ENCODE measurements at places on chromosomes 5 and 9.

GRCh38 chr5:117473165-117473564 lies 898.5 kb upstream of the SEMA6A start:
- DNase-seq = no peak

DNA sequence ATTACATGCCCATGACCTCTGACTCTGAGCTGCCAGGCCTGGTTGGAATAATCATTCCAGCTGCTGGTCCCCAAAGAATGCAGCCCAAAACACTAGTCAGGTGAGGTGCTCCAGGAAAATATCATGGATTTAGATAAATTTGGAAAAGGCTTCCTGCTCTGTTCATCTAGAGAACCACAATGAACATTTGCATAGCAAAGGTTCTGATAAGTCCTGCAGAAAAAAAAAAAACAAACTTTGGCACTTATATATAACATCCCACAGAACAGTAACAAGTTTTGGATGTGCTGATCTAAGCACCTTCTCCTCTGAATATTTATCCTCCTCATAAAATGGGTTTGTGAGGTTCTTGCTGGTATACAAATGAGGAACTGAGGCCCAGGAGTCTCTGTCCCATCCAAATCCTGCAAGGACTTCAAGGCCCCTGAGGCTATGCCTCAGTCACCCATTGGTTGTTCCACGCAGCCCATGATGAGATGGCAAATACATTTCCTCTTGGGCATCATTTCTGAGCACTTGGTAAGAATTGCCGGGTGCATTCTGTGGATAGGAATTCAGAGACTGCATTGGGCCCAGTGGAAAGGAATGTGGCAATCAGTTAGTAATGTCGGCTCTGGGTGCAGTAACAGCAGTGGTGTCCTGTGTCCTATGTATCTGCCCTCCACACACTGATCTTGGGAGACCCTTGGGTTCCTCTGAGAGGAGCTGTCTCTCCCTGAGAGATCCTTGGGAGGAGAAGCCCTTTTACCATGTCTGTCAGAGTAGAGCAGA lies 73.4 kb upstream of the ASS1 start:
- no peak for DNase-seq

DNA sequence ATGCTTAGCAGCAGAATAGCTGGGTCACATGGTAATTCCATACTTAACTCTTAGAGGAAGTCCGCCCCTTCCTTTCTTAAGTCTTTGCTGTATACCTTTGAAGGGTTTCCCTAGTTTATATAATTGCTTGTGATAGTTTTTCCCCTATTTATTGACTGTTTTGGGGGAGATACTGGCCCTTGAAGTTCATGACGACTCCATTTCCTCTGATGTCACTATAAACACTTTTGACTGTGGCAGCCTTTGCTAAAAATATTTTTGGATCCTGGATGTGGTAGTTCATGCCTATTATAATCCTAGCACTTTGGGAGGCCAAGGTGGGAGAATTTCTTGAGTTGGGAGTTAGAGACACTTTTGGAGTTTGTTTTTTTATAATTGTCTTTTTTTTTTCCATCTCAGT lies 38.4 kb downstream of the NSD1 start:
- DNase-seq = no peak

DNA sequence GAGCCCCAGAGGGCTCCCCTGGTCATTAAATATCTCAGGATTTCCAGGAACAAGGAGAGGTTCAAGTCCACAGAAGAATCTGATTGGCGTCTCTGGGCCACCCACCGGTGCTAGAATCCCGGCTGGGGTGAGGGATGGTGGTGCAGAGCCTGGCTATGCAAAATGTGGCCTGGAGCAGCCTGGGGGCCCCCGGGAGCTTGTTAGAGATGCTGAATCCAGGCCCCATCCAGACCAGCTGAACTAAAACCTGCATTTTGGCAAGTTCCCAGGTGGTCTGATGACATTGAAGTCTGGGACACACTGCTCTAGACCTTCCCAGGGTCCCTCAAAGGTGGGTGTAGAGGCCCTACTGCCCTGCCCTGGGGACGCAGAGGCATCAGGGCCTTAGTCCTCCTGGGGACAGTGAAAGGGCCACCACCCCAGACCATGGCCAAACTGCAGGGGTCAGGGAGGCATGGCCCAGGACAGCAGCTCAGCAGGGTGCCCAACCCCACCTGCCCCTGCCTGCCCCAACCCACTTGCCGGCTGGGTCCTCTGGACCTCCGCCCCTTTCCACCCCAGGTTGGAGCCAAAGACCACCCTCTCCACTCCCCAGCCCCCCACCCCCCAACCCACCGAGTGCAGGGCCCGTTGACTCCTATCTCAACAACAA lies 34.7 kb downstream of the ADAMTS2 start:
- no peak for DNase-seq

DNA sequence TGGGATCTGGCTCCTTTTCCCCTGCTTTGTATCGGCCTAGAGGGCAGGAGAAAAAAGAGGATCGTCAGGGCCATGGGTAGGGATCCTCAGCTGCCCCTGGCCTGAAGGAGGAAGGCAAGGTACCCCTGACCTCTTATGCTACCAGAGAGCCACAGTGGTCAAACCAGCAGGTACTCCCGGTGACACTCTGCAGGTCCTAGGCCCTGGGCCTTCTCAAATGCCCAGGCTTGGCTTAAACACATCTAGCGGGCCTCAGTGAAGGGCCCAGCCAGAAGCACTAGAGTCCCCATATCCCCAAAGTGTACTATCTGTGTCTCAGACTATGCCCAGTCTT lies 3.5 kb downstream of the IRF1 start:
- DNase-seq = no peak

- peak; percentile 7 for DNase-seq
Measured at GRCh38 chr5:123035360-123035917, 1.1 kb downstream of the PPIC start.

DNA sequence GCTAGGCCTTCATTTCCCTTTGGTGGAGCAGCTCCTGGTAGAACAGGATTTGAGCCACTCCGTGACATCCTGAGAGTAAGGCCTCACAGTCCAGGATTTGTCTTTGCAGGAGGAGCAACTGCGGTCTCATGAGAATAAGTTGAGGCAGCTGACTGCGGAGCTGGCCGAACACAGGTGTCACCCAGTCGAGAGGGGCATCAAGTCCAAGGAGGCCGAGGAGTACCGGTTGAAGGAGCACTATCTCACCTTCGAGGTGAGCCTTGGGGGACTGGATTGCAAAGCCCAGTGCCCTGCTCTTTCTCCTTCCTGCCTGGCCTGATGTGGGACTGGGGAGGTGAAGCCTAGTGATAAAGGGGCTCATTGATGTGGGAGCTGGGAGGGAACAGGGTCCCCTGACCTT lies 44.3 kb downstream of the PSD2 start:
- DNase-seq = no peak

- no peak for DNase-seq
Measured at GRCh38 chr5:69152731-69153130, 14.2 kb upstream of the CCNB1 start.

Measured in thoracic aorta (tissue), 2 donors.